Stimulated activated CD4-positive, alpha-beta T cell treated with anti-CD3 and anti-CD28 coated beads, Interleukin-15, amount 100 ng/mL, for 1 hour (primary cell): ENCODE measurements at places on chromosomes 1 and 21.

DNA sequence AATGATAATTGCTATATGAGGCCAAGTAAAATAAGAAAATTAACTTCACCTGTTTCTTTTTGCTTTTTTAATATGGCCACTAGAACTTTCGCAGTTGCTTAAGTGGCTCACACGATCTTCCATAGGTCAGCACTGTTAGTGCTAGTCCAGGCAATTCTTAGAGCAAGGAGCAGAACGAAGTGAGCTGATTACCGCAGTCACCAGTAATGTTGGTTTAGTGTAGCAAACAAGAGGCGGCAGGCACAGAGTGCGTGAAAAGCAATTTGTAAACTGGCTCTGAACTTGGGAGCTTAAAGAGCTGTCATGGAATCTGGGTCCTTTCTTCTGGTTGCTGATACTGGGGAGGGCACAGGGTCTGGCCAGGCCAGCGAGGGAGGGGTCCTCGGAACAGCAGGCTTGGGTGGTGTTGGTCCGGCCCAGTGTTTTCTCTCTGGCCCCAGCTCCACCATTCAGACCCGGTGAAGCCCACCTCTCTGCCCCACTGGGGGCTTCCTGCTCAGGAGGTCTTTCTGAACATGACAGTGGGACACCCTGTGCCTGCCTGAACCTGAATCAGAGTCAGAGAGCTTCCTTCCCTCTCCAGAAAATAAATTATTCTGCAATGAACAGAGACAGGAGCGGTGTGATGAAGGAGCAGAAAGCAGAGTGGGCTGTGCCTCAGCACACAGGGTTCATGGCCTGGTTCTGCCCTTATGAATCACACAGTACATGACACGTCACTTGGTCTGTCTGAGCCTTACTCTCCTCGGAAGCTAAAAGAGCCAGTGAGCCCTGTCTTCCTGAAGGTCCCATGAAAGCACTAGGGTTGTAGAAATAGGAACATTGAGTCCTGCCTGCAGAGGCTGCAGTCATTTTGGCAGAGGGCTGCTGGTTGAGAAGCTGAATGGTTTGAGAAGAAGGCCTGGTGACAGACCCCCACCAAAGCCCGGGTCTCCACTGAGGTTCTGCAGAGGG, 11.9 kb downstream of the ETS2 start:
- DNase-seq: no peak

- no peak for DNase-seq
These were observed 173.4 kb downstream of the IGSF21 start for GRCh38 chr1:18280956-18281355.

- no peak for DNase-seq
These were observed 12.1 kb downstream of the EPHA2 start for GRCh38 chr1:16143566-16144324.

DNA sequence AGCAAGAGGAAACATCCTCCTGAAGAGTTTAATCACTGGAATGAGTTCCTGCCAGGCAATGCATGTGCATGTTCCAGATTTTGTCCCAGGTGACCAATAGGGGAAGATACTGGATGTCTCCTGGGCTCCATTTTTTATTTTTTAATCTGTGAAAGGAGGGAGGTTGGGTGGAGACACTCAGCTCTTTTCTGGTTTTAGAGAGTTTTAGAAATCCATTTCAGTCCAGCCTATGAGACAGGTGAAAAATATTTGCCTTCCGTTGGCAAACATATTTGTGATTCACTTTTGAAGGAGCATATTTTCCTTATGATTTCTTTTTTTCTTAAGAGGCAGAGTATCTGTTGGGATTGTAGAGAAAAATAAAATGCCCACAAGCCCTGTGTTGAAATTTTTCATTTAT, 70.7 kb downstream of the ABCA4 start:
- no peak for DNase-seq

- peak; percentile 67 for DNase-seq
These were observed at the start of the genes AMPD2 and GNAT2 for GRCh38 chr1:109619576-109620400. AMPD2 (plus strand) TSS chr1:109619837; CDS start chr1:109621176, 1,339 bp downstream. GNAT2 (minus strand) TSS chr1:109619616; CDS start chr1:109612870, 6,746 bp downstream.

DNA sequence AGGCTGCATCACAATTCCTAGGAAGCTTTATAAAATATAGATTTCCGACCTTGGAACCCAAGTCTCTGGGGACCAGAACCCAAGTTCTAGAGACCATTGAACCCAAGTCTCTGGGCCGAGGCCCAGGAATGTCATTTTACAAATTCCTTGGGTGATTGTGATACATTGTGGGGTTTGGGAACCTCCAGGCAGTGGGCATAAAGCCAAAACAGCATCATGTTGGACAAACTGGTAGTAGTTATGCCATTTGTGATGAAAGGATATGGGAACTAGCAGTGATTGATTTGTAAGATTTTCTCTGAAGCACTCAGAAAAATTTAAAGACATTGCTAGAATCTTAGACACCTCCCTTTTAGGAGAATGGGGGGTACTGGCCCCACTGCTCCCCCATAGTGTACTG, 160.2 kb downstream of the HIVEP3 start:
- DNase-seq: no peak

DNA sequence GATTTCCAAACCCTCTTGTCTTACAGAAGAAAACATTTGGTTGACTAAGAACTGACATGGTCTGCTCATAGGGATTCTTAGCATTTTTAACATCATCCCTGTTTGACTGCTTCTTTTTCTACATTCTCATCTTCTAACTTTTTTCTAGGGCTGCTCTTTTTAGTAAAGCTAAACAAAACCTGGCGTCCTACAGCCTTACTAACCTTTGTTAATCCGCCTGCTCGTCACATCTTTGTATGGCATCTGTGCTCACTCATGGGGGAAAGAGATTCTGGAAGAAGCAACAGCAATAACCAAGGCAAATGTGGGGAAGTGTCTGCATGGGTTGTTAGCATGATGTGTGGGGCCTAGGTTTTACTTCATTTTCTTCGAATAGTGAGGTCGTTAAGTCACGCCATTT, 92.0 kb downstream of the KIF1B start:
- no peak for DNase-seq

DNA sequence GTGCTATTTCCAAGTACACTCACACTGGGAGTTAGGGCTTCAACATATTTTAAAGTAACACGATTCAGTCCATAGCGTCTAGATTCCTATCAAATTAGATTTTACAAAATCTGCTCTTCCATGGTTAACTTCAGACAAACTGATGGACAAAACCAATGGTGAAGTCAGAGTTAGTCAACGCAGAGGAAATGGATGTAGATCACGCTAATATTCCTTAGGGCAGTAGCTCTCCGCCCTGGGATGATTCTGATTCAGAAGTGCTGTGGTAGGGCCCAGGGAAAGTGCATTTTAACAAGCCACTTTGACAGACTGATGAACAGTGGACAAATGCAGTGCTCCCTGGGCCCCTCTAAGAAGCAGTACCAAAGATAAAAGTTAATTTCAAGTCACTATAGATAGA, 83.2 kb downstream of the HIVEP3 start:
- no peak for DNase-seq

- DNase-seq: no peak
These were observed 136.5 kb upstream of the ETS2 start for GRCh38 chr21:38669186-38669585.

- DNase-seq: no peak
These were observed 69.2 kb upstream of the AJAP1 start for GRCh38 chr1:4585216-4585615.
